Inflammatory macrophage (primary cell): ENCODE measurements at places on chromosomes 6 and 20.

DNA sequence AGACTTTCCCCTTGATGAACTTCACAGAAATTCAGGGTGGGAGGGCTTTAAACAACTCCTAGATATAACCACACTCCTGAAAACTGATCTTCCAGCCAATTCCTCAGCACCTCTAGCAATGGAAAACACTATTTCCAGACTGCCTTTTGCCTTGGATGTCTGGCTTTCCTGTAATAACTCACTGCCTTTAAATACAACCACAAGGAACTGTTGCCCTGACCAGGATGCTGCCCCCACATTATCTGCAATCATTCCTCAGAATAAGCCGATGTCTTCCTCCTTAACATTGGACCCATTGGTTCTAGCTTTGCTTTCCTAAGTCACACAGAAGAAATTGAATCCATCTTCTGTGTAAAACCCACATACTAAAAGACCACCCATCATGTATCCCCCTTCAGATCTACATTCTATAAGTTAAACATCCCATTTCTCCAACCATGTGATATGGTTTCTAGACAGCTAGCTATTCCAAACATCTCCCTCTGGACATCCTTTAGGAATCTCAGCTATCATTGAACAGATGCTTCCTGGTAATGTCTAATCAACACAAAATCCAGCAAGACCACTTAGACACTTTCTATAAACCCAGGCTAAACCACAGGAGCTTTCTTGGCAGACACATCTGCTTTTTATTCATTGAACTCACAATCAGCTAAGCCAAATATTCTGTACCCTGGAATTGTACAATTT is 95.9 kb upstream of the KCNQ5 start:
- no peak for DNase-seq

GRCh38 chr6:94501516-94501915 is 1075.8 kb upstream of the MANEA start:
- DNase-seq, result peak; percentile 18

DNA sequence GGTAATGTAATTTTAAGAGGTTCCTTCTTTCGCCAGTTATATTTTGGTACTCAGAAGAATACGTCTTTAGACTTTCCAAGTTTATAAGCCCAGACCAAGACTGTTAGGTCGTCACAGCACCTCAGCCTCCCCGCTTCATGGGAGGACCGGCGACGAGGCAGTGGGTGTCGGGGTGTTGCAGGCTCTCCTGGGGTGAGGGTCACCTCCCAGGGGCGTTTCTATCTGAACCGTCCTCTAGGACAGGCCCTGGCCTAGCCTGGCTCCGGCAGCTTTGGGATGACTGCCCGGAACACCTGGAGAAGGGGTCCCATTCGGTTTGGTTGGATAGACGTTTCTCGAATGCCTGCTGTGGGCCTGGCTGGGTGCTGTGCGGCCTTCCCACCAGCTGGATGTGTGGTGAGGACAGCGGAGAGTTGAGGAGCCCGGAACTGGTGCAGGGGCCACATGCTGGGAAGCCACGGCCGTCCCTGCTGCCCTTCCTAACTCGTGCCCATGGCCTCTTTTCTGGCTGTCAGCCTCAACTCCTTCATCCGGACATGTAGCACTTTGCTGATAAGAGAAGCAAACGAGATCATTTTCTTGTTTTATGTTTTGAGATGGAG is 1.1 kb downstream of the OSBPL2 start:
- no peak for DNase-seq

- peak; percentile 14 for DNase-seq
Observed at GRCh38 chr6:110841266-110841665, 26.0 kb upstream of the CDK19 start.

- DNase-seq, result no peak
Observed at GRCh38 chr6:130337534-130337933, 28.3 kb upstream of the TMEM200A start.

DNA sequence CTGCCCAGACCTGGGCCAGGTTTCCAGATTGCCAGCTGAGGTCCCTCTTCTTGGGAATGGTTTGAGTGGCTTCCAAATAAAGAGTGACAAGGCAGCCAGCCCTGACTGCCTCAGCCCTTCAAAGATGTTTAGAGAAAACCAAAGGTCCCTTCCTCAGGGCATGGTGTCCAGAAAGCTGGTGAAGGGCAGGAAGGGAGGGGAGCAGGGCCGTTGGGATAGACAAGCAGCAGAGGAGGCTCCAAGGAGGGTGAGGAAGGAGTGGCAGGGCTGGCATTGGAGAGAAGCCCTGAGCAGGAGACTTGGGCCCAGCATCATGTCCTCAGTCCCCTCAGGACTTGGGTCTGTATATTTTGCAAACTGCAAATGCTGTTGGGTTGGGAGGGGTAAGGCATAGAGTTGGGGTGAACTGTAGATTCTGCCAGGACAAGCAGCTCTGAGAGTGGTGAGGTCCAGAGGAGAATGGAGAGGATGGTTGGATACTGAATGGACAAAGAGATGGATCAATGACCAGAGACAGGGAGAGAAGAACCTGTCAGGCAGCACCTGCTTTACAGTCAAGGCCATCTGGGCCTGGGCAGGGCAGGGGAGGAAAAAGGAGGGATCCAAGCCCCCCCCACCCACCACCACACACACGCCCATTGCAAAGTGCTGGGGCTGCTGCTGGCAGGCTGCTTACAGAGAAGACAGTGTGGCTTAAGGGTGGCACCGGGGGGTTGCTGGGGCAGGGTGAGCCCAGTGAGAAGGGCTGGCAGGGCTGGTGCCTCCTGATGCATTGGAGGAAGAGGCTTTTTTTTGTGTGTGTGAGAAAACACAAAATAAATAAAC is 5.5 kb upstream of the DSN1 start:
- no peak for DNase-seq

GRCh38 chr6:170128346-170128745 is 162.5 kb downstream of the DLL1 start:
- no peak for DNase-seq

GRCh38 chr6:42482174-42482573 is 30.4 kb upstream of the TRERF1 start:
- DNase-seq, result no peak

- no peak for DNase-seq
Observed at GRCh38 chr6:74654296-74654695, 551.6 kb downstream of the COL12A1 start.

- peak; percentile 87 for DNase-seq
Observed at GRCh38 chr6:26521600-26522391, 16.4 kb upstream of the HMGN4 start.

DNA sequence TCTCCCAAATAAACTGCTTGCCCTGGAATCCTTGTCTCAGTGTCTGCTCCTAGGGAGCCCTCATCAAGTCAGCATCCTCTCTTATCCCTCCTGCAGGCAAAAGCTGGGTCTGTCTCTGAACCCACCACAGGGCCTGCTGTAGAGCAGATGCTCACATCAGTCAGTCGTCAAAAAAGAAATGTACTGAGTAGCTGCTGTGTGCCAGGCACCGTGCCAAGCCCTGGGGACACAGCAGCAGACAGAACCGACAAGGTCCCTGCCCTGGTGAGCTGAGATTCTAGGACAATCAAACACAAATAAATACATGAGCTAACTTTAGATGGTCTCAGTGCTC is 68.5 kb downstream of the EYA2 start:
- DNase-seq, result no peak

DNA sequence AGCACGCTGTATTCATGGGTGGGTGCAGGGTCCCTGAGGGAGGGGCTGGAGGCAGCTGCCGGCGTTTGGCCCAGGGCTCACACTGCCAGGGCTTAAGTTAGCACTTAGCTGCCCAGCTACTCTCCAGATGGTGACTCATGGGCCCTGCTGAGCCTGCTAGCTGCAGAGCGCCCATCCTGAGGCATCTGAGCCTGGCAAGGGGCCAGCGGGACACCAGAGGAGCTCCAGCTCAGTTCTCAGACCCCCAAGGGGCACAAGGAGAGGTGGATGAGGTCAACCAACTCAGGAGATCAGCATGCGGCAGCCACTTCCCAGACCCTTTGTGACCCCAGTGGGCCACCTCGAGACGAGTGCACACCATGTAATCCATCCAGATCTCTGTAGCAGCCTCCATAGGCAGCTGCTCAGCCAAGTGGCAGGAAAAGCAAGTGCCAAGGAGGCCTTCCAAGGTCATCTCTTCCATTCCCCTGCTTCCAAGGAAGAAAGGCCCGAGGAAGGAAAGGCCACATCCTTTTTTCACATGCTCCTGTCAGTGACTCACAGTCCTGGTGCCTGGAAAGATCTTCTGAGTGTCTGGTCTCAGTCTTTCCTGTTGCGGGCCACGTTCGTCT is 35.3 kb downstream of the FOXP4 start:
- DNase-seq, result no peak

- no peak for DNase-seq
Observed at GRCh38 chr6:101730954-101731353, 337.4 kb downstream of the GRIK2 start.

GRCh38 chr20:56552911-56553629 is 20.0 kb downstream of the FAM209B start:
- DNase-seq, result peak; percentile 3

DNA sequence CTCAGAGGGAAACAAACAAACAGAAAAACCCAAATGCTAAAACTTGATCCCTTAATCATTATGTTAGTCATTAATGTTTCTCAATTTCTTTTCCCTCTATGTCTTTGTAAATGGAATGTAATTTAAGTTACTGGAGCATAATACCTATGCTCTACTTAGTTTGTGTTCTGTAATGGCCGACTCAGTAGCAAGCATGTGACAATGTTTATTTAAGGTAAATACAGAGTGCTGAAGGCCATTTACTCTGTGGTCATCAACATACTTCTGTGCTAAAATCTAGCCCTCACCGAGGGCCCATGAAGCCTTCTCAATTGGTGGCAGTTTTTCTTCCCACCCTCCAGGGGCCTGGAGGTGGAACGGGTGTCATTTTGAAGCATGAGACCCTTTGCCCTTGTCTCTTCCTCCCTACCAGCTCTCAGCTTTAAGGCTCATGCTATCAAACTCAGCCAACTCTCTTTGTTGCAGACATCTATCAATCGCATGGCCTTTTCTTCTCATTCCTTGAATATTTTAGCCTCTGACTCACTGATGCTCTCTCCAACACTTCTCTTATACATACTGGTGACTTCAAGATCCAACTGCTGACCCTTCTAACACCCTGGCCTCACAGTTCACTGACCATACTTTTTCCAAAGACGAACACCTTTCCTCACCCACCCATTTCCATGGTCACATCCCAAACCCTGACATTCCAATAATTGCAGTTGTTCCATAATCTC is 48.2 kb downstream of the STX7 start:
- DNase-seq, result no peak

DNA sequence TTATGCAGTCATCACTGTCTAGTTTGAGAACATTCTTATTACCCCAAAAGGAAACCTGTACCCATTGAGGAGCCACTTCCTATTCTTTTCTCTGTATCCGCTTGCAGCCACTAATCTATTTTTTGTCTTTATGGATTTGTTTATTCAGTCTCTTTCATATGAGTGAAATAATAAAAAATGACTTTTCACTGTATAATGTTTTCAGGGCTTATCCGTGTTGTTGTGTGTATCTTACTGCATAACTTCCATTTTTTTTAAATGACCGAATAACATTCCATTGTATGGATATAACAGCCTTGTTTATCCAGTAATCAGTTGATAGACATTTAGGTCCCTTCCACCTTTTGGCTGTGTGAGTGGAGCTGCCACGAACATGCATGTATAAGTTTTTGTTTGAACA is 86.6 kb downstream of the ZFAND3 start:
- no peak for DNase-seq

- peak; percentile 47 for DNase-seq
Observed at GRCh38 chr6:161922631-161923119, 648.8 kb upstream of the AGPAT4 start.

- DNase-seq, result no peak
Observed at GRCh38 chr6:79536585-79536953, 661 bp downstream of the LCA5 start.

DNA sequence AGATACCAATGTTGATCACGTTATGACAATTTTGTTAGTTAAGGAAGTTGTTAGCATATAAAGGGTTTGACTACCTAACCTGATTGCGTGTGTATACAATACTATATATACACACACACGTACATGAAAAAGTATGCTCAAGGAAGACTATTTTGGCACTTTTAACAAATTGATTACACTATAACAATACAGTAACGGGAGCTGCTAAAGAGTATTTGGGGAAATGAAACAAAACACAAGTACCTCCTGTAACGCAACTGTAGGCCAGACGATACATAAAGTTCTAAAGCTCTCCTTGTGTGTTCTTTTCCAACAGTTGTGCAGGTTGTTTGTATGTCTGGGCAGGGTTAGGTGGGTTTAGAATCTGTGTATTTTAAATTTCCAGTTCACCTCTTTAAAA is 98.7 kb downstream of the PLEKHG1 start:
- DNase-seq, result no peak

GRCh38 chr6:141208101-141208500 is 924.6 kb upstream of the GJE1 start:
- no peak for DNase-seq

GRCh38 chr6:29628419-29629281 is 4.3 kb downstream of the GABBR1 start:
- peak; percentile 29 for DNase-seq

- no peak for DNase-seq
Observed at GRCh38 chr6:104396077-104396476, 463.6 kb downstream of the HACE1 start.

- no peak for DNase-seq
Observed at GRCh38 chr20:20138301-20139064, 86.2 kb downstream of the CFAP61 start.

GRCh38 chr6:107691062-107691751 is 132.9 kb downstream of the SCML4 start:
- DNase-seq, result no peak

GRCh38 chr6:134647861-134648260 is 302.0 kb downstream of the ALDH8A1 start:
- DNase-seq, result no peak

- DNase-seq, result peak; percentile 83
Observed at GRCh38 chr6:8881663-8882062, 446.3 kb upstream of the SLC35B3 start.
